ENCODE measurements at places on chromosomes 11 and 22.
A peak's percentile ranks its signal among the peaks of the same experiment; 100 is the strongest.

DNA sequence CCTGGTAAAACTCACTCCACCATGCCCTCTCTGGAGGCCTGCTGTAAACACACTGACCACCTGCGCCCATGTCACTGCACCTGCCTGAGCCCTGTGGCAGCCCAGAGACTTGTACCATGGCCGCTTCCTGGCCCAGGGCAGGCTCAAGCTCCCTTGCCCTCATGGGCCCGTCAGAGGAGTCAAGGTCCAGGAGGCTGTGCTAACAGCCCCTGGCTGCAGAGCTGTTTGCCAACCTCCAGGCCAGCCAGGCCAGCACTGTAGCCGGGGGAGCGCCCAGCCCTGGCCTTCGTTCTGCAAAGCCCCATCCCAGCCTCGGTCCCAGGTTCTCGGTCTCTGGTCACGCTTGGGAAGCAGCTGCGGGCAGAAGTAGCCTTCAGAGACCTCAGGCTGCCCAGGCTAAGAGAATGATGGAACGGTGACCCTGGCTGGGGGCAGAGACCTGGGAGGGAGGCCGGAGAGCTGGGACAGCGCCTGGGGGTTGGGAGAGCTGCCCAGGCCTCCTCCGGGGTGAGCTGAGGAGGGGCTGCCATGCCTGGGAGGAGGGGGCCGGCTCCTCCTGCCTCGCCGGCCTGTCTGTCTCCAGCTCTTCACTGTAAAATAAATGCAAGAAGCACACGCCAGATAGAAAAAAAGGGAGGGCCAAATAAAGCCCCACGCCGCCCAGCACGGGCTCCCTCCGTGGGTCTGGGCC lies 11.9 kb upstream of the TCF20 start:
- DNase-seq = peak; percentile 46

DNA sequence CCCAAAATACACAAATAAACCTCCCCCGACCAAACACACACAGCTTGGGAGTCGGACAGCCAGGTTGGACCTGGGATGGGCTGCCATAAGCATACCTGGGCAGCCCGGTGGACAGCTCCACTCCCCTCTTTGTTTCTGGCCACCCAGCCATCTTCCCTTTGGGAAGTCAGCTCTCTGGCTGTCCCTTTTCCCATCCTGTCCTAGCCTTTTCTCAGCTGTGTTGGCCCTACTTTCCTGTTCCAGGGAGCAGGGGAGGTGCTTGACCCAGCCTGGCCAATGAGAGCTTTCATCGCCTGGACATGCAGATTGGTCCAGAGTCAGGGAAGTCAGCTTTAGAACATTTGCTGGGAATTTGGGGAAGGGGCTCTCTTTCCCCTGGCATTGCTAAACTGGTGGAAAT lies 68.7 kb upstream of the NECTIN1 start:
- no peak for DNase-seq

DNA sequence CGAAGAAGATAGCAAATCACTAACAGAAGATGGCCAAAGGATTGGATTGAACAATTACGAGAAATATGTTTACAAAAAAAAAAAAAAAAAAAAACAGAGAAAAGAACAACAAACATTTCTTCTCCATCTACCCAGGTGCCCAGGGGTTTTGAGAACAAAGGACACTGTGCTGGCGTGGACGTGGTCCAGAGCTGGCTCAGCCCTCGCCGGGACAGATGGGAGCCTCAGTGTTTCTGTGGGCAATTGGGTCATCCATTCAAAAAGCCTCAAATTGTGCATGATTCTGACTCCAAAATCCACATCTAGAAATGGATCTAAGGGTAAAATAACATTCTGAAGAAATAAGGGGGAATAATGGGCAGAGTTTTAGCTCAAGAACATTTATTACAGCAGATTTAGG lies 63.1 kb downstream of the DHCR7 start:
- DNase-seq = no peak

DNA sequence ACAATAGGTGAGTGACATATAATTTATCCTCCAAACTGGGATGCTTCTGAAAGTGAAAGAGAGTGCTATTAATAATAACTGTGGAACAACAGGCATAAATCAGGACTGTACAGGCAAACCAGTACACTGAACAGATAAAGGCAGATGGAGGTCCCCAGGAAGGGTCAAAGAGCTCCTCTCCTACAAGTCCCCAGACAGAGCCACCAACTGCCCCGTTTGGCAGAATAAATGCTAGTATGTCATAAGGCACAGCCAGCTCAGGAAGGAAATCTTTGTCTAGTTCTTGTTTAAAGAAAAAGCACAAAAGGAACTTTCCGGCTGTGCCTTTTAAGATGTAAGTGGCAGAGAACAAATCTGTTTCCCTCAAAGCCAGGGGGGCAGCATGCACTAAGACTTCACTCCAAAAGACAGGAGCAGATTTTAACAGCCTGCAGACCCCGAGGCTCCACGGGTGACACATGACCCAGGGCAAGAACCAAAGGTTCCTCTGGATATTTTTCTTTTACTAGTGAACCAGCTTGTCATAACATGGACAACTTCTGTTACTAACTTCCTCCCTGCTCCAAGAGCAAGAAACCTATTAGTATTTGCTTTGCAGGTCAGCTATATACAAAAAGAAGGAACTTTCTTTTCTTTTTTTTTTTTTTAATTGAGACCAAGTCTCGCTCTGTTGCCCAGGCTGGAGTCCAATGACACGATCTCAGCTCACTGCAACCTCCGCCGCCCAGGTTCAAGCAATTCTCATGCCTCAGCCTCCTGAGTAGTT lies 50.2 kb downstream of the MYH9 start:
- DNase-seq = no peak

- DNase-seq = no peak
Measured at GRCh38 chr11:31786996-31787685, 24.0 kb downstream of the PAX6 start.

Data from Caco-2 (cell line).